ENCODE measurements at places on chromosomes 3 and 15.

DNA sequence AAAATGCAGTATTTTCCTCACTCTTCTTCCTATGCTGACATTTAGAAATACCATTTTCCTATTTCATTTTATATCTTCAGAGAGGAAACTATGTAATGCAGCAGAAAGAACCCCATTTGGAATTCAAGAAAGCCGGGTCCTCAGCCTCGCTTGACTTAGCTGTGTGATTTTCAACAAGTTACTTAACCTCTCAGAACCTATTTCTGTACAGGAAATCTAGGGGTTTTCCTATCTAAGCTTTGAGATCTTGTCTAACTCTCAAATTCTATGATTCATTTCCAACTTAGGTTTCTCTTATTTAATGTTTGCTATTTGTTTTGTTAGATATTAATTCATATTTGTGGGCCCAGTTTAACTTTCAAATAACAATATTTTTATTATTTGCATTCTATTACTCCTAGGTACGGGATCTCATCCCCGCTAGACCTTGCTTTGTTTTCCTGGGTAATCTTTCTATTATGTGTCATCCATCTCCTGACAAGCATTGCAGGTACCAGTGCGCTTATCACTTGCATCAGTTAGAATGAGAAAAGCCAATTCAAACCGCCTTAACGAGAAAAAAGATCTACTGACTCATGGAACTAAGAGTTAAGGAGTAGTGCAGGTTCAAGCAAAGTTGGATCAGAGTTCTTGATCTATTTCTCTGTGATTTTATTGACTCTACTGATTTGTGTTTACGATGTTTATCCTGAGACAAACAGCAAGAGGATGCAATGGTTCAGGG, 70.6 kb upstream of the BHLHE40 start:
- peak overlapping the region; percentile 34 for H3K27ac ChIP-seq
- H3K4me1 ChIP-seq = peaks cover 53% of the 10 kb centered on the region
- DNase-seq = no peak
- H3K36me3 ChIP-seq = peaks cover 10% of the 10 kb centered on the region
- no peaks in the 10 kb centered on the region for H3K27me3 ChIP-seq
- no peak overlapping the region for H3K4me3 ChIP-seq

GRCh38 chr3:145815707-145816413, 345.1 kb downstream of the PLOD2 start:
- DNase-seq = no peak
- H3K4me3 ChIP-seq = no peak overlapping the region
- no peaks in the 10 kb centered on the region for H3K4me1 ChIP-seq
- H3K27me3 ChIP-seq = no peaks in the 10 kb centered on the region
- H3K36me3 ChIP-seq = no peaks in the 10 kb centered on the region

DNA sequence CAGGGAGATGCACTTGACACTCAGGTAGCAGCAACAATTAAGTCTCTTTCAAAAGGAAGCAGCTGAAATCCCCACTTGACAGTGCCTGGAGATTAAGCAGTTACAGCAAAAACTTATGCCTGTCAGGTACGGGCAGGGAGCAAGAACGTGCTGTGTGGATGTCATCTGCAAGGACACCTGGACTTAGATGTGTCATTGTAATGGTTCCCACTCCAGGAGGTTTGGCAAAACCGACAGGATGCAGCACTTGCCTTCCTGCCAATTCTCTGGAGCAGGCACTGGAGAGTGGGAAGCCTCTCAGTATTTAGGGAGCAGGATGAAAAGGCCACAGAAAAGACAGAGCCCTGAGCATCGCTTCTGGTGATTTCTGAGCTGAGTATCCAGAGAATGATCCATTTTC, 292.4 kb downstream of the PDCD6IP start:
- no peaks in the 10 kb centered on the region for H3K36me3 ChIP-seq
- no peaks in the 10 kb centered on the region for H3K4me1 ChIP-seq
- no peak for DNase-seq
- no peak overlapping the region for H3K4me3 ChIP-seq
- no peak overlapping the region for H3K27ac ChIP-seq
- H3K27me3 ChIP-seq = no peaks in the 10 kb centered on the region

DNA sequence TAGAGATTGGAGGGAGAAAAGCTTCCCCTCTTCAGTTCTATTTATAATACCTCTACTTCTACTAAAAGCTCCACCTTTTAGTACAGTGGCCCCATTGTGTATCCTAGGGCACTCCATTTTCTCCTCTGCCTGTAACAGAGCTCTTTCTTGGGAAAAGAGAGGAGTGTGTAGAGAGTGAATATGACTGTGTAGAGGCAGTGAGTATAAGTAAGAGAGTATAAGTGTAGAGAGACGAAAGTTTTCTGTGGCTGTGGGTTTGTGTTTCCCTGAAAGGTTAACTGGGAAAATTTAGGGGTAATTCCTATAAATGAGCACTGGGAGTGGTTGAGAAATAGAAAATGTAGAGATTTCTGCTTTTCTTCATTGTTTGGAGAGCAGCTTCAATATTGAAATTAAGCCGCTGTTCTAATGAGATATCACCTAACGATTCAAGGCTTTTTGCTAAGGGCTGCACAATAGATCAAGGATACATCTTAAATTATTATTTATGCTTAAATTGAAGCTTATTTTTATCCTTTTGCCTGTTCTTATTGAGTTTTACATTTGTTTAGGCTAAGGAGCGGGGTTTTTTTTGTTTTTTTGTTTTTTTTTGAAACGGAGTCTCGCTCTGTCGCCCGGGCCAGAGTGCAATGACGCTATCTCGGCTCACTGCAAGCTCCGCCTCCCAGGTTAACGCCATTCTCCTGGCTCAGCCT, 6.9 kb downstream of the IQGAP1 start:
- no peak overlapping the region for H3K27ac ChIP-seq
- H3K27me3 ChIP-seq = no peaks in the 10 kb centered on the region
- H3K4me3 ChIP-seq = no peak overlapping the region
- peaks cover 67% of the 10 kb centered on the region for H3K4me1 ChIP-seq

GRCh38 chr3:9386078-9386459, 11.3 kb upstream of the SETD5 start:
- H3K4me1 ChIP-seq = peaks cover 21% of the 10 kb centered on the region
- H3K27me3 ChIP-seq = no peaks in the 10 kb centered on the region
- DNase-seq = no peak
- H3K4me3 ChIP-seq = no peak overlapping the region
- H3K27ac ChIP-seq = no peak overlapping the region
- H3K36me3 ChIP-seq = peaks cover 78% of the 10 kb centered on the region

GRCh38 chr3:67006460-67006859, 8.4 kb downstream of the KBTBD8 start:
- DNase-seq = no peak
- H3K36me3 ChIP-seq = peaks cover 49% of the 10 kb centered on the region
- H3K4me3 ChIP-seq = no peak overlapping the region
- no peaks in the 10 kb centered on the region for H3K27me3 ChIP-seq
- no peak overlapping the region for H3K27ac ChIP-seq

DNA sequence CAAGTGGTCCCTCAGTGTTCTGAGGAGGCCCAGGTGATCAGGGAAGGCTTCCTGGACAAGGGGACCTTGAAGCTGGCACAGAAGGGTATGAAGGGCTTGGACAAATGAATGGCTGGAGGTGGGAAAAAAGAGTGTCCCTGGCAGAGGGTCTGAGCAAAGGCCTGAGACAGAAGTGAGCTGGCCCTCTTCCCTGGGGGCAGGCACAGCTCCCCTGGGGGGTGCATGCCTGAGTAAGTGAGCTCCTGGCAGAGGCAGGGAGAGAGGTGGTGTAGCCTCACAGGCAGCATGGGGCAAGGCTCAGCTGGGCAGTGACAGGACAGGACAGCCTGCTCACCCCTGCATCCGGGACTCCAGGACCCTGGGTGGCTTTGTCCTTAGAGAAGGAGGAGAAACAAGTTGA, 5.4 kb upstream of the CACNA2D2 start:
- no peaks in the 10 kb centered on the region for H3K4me1 ChIP-seq
- no peaks in the 10 kb centered on the region for H3K36me3 ChIP-seq
- H3K4me3 ChIP-seq = no peak overlapping the region
- no peak overlapping the region for H3K27ac ChIP-seq

DNA sequence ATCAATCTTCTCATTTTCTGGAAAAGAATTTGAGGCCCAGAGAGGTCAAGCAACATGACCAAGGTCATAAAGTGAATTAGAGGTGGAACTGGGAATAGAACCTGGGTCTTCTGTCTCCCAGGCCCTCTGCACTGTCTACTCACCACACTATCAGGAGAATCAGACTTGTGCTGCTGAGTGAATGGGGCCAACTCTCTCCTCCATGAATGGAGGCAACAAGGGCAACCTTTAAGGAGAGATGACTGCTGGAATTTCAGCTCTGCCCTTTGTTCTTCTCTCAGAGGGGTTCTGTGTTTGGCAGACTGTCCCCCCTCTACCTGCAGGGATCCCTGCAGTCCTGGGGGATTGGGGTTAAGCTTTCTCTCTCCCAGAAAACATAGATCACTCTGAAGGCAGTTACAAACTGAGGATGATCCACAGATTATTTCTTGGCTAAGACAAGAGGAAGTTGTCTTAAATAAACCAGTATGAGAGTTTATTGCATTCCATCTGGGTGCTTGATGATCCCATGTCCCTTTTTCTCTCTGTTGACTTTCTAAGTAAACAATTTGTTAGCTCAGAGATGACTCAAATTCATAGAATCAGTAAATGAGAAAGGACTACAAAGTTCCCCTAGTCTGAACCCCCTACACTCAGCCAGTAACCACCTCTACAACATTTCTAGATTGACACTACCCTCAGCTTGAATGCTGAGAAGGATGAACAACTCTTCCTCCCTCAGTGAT, 99.0 kb upstream of the LIPC start:
- DNase-seq = no peak
- peak overlapping the region; percentile 79 for H3K27ac ChIP-seq
- H3K4me3 ChIP-seq = no peak overlapping the region

GRCh38 chr15:92451225-92451825, 57.6 kb downstream of the ST8SIA2 start:
- H3K27me3 ChIP-seq = peaks cover 6% of the 10 kb centered on the region
- no peak for DNase-seq
- H3K27ac ChIP-seq = no peak overlapping the region

- H3K27me3 ChIP-seq = no peaks in the 10 kb centered on the region
- DNase-seq = no peak
- H3K4me1 ChIP-seq = no peaks in the 10 kb centered on the region
- no peak overlapping the region for H3K4me3 ChIP-seq
These were observed 462.0 kb downstream of the GBE1 start for GRCh38 chr3:81299481-81299880.

DNA sequence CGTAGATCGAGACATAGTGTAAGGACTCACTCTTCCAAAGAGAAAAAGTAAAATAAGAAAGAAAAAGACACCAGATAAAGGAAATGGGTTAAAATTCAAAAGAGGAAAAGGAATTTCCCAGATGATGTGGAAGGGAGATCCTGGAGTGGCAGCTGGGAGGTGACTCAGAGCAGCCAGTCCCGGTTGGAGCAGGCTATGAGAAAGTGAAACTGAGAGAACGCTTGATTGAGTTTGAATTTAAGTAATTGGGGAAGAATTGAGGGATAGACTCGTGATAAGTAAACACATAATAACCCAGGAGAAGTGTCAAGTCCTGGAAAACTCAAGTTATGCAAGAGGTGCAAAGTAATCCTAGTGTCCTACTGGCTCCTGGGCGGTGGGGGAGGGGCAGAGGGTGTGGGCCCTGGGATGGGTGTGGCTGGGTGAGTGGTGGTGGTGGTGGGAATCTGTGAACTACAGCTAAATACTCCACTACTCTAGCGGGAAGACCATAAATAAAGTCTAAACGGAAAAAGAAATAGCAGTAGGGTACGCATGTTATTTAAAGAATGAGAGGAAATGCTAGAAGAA, 1.2 kb downstream of the PRR20G start:
- no peaks in the 10 kb centered on the region for H3K4me1 ChIP-seq
- no peak overlapping the region for H3K27ac ChIP-seq
- H3K4me3 ChIP-seq = no peak overlapping the region
- no peaks in the 10 kb centered on the region for H3K36me3 ChIP-seq
- H3K27me3 ChIP-seq = no peaks in the 10 kb centered on the region
- no peak for DNase-seq

- DNase-seq = no peak
- peaks cover 7% of the 10 kb centered on the region for H3K27me3 ChIP-seq
- H3K36me3 ChIP-seq = no peaks in the 10 kb centered on the region
- no peaks in the 10 kb centered on the region for H3K4me1 ChIP-seq
These were observed 253.4 kb upstream of the MDFIC2 start for GRCh38 chr3:70565861-70566260.

DNA sequence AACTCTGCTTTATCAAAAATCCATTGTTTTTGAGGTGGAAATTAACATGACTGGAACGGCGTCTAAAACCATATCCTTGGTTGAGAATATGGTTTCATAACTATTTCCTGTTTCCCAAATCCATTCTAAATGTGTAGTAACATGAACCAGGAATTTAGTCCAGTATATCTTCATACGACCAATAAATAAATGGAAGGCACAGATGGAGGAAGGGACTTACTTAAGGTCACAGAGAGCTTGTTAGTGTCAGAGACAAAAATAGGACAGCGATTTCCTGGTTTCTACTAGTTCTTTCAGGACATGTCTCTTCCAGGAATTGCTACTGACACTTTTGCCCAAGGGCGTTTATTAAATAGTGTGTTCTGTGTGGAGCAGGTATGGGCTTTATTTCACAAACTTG, 41.2 kb downstream of the HES1 start:
- H3K27ac ChIP-seq = no peak overlapping the region
- H3K27me3 ChIP-seq = peaks cover 12% of the 10 kb centered on the region
- no peak overlapping the region for H3K4me3 ChIP-seq
- peaks cover 9% of the 10 kb centered on the region for H3K4me1 ChIP-seq

DNA sequence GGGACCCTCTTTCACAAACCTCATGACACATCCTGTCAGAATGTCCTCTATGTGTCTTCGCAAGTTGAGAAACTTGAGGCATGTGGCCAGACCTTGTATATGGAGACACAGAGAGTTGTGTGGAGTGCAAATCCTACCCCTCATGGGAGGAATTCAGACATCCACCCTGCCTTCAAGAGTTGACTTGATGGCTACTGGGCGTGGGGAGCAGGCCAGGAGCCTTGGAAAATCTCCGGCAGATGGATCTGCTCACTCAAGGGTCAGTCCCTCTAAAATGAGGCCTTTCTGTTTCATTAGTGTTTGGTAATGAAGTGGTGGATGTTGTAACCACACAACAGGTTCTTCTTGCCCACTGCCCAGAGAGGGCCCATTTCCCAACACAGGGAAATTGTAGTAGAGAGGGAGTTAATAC, 79.0 kb downstream of the ASB7 start:
- no peak overlapping the region for H3K4me3 ChIP-seq
- no peak for DNase-seq
- no peaks in the 10 kb centered on the region for H3K4me1 ChIP-seq

- H3K27ac ChIP-seq = no peak overlapping the region
- H3K4me1 ChIP-seq = no peaks in the 10 kb centered on the region
- no peaks in the 10 kb centered on the region for H3K27me3 ChIP-seq
- H3K36me3 ChIP-seq = no peaks in the 10 kb centered on the region
These were observed 14.9 kb downstream of the CNTN3 start for GRCh38 chr3:74599564-74599963.

DNA sequence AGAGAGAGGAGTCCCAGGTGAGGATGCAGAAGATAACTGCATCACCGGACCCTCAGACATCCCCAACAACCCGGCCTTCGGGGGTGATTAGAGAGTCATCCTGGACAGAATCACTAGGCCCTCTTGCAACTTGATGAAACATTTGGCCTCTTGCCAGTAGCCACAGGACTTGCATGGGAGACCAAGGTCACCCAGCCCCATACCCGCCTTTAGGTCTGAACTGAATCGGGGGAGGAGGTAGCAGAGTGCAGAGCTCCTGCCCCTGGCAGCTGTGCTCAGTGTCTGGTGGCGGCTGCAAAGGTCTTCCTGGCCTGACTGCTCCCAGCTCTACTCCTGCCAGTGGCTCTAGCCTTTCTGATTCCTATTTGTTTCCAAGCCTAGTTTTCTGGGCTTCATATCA, 12.4 kb downstream of the PIF1 start:
- H3K4me3 ChIP-seq = no peak overlapping the region
- H3K36me3 ChIP-seq = peaks cover 8% of the 10 kb centered on the region
- H3K27ac ChIP-seq = no peak overlapping the region
- no peak for DNase-seq
- peaks cover 6% of the 10 kb centered on the region for H3K27me3 ChIP-seq

Measured in activated CD4-positive, alpha-beta T cell treated with anti-CD3 and anti-CD28 coated beads, Interleukin-2, amount 10 ng/mL, durations not matched to agents 7 days and 5 days (primary cell).